ENCODE measurements at places on chromosomes 11 and 22. TPM values are rescaled to one million over a fixed set of nuclear protein-coding genes. Genes with fewer than 3 reads are reported as not detected.

Gene RIC3
- total RNA-seq, result 7.8 TPM

Gene CDON
- total RNA-seq, result 50.3 TPM

Gene OR5M11
- not detected for total RNA-seq

Gene HBB
- 2,087 TPM for total RNA-seq

Gene FIBIN
- total RNA-seq, result 80.9 TPM

Gene PSMA1
- 117 TPM for total RNA-seq

GRCh38 chr22:29307596-29308147 lies 1.2 kb downstream of the GAS2L1 start:
- H3K4me1 ChIP-seq, result no peaks in the 10 kb centered on the region
- H3K36me3 ChIP-seq, result no peaks in the 10 kb centered on the region
- H3K27me3 ChIP-seq, result no peaks in the 10 kb centered on the region
- peak overlapping the region; percentile 62 for H3K27ac ChIP-seq
- no peak for DNase-seq

GRCh38 chr11:133531971-133532651 lies at the start of gene OPCML:
OPCML (minus strand) TSS chr11:133532501.
- no peaks in the 10 kb centered on the region for H3K27me3 ChIP-seq
- no peaks in the 10 kb centered on the region for H3K36me3 ChIP-seq
- no peak for DNase-seq
- no peaks in the 10 kb centered on the region for H3K4me1 ChIP-seq

DNA sequence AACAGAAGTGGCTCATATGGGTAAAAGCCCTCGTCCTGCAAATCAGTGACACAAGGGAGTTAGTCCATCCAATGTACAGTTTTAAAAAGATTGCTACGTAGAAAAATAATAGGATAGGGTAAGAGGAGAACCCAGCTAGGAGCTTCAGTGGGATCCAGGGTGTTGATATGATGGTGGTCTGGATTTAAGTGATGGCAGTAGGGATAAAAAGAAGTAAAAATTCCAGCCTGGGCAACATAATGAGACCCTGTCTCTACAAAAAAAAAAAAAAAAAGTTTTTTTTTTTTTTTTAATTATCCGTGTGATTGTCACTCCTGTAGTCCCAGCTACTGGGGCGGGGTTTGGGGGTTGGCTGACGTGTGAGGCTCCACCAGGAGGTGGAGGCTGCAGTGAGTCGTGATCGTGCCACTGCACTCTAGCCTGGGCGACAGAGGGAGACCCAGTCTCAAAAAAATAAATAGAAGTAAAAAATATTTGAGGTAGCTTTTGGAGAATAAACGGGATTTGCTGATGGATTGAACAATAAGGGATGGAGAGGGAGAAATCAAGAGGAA lies 7.0 kb upstream of the L3MBTL2 start:
- peak overlapping the region; percentile 58 for H3K4me3 ChIP-seq
- H3K27ac ChIP-seq, result no peak overlapping the region
- no peaks in the 10 kb centered on the region for H3K4me1 ChIP-seq

DNA sequence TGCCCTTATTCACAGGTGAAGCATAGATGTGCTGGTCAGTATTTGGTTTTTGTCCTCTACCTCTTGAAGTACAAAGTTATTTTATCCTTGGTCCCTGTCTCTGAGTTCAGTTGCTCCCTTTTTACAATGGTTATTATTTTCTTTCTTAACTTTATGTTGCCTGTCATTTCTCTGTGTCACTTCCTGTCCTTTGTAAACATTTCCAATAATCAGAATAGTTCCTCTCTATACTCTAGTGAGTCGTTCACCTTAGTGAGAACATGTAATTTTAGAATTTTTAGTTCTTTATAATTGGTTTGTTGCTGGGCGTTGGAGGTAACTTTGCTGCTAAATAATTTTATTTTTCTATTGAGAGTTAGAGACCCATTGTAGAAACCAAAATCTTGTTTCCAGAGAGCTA lies 16.0 kb downstream of the CSTPP1 start:
- H3K4me1 ChIP-seq, result no peaks in the 10 kb centered on the region
- no peaks in the 10 kb centered on the region for H3K36me3 ChIP-seq
- no peaks in the 10 kb centered on the region for H3K27me3 ChIP-seq

- H3K4me1 ChIP-seq, result no peaks in the 10 kb centered on the region
- no peak overlapping the region for H3K4me3 ChIP-seq
- no peak for DNase-seq
- H3K36me3 ChIP-seq, result no peaks in the 10 kb centered on the region
- H3K27ac ChIP-seq, result no peak overlapping the region
Observed at GRCh38 chr11:73507086-73507485, 90.8 kb downstream of the FAM168A start.

GRCh38 chr11:16148301-16148931 lies 207.9 kb downstream of the SOX6 start:
- no peaks in the 10 kb centered on the region for H3K4me1 ChIP-seq
- DNase-seq, result no peak
- no peaks in the 10 kb centered on the region for H3K27me3 ChIP-seq
- no peak overlapping the region for H3K27ac ChIP-seq

DNA sequence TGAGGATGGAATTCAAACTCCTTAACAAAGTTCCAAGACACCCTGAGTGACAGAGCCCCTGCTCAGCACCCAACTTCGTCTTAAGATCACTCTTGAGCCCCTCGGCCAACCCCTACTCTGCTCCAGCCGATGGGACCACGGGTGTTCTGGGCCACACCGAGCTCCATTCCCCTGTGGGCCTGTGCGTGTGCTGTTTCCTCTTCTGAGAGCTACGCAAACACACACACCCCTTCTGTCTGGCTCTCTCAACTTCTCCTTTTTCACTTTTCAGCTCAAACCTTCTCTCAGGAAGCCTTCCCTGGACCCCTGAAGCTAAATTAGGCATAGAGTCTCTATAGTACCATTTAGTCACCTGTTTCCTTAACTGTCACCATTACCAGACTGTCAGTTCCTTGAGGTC lies 37.5 kb upstream of the NNMT start:
- H3K4me3 ChIP-seq, result no peak overlapping the region
- no peak for DNase-seq
- no peaks in the 10 kb centered on the region for H3K36me3 ChIP-seq
- no peaks in the 10 kb centered on the region for H3K4me1 ChIP-seq

DNA sequence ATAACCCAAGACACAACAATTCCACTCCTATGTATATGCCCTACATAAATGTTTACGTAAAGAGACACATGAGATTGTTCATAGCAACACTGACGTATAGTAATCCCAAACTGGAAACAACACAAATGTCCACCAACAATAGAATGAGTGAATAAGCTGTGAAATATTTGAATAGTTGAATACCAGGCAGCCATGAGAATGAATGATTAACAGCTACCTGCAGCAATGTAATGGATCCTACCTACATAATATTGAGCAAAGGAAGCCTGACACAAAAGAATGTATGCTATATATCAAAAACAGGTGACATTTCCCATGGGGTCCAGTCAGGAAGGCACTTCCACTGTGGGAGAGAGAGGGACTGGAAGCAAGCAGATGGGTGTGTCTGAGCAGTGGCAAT lies 92.8 kb upstream of the LINC01488 start:
- no peak for DNase-seq
- no peak overlapping the region for H3K27ac ChIP-seq
- no peak overlapping the region for H3K4me3 ChIP-seq
- no peaks in the 10 kb centered on the region for H3K4me1 ChIP-seq
- no peaks in the 10 kb centered on the region for H3K36me3 ChIP-seq
- H3K27me3 ChIP-seq, result no peaks in the 10 kb centered on the region

GRCh38 chr22:43154887-43155536 lies 3.7 kb downstream of the TSPO start:
- no peaks in the 10 kb centered on the region for H3K4me1 ChIP-seq
- peak; percentile 88 for DNase-seq
- H3K27me3 ChIP-seq, result no peaks in the 10 kb centered on the region
- H3K27ac ChIP-seq, result no peak overlapping the region
- no peak overlapping the region for H3K4me3 ChIP-seq

DNA sequence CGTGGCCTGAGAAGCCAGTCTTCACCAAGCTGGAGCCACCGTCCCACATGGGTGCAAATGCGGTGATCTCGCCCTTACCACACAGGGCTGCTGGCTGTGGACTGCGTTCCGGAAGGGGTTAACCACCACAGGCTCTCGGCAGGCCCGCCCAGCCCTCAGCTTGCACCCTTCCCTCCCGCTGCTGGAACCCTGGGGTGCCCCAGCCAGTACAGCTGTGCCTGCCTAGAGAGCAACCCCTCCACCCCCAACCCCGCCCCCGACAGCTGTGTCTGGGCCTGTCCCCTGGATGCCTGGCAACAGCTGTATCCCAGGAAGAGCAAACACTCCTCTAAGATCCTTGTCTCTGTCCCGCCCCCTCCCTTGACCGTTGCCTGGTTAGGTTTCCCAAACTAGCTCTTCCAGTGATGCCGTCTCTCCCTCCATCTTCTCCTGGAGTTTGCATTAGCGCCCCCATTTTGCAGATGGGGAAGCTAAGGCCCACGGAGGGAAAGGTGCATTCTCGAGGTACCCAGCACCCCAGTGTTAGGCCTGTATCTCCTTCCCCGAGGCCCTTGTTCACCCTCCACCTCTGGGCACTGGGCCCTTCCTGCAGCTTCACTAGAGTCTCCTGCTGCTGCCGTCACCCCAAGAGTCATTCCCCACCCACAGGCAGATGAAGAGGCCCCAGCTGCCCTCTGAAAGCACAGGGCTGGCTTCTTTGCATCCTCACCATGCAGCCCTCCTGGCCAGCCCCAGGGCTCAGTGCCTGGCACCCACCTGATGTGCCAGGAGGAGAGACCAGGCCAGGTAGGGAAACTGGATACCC lies 12.6 kb upstream of the COX8A start:
- H3K4me1 ChIP-seq, result no peaks in the 10 kb centered on the region
- no peak for DNase-seq
- no peaks in the 10 kb centered on the region for H3K27me3 ChIP-seq
- H3K4me3 ChIP-seq, result no peak overlapping the region

DNA sequence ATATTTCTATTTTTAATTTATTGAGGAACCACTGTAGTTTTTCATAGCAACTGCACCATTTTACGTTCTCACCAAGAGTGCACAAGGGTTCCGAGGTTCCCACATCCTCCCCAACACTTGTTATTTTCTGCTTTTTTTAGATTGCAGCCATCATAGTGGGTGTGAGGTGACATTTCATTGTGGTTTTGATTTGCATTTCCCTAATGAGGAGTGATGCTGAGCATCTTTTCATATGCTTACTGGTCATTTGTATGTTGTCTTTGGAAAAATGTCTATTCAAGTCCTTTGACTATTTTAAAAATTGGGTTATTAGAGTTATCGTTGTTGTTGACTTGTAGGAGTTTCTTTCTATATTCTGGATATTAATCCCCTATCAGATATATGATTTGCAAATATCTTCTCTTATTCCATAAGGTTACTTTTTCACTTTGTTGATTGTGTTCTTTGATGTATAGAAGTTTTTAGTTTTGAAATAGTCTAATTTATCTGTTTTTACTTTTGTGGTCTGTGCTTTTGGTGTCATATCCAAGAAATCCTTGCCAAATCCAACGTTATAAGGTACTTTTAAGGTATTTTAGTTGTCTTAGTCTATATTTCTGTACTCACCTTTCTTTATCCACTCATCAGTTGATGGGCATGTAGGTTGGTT lies 9.0 kb downstream of the NEAT1 start:
- H3K27me3 ChIP-seq, result no peaks in the 10 kb centered on the region
- no peaks in the 10 kb centered on the region for H3K4me1 ChIP-seq
- no peak overlapping the region for H3K4me3 ChIP-seq
- H3K36me3 ChIP-seq, result peaks cover 10% of the 10 kb centered on the region

- peaks cover 17% of the 10 kb centered on the region for H3K4me1 ChIP-seq
- no peak overlapping the region for H3K27ac ChIP-seq
- H3K27me3 ChIP-seq, result no peaks in the 10 kb centered on the region
- no peaks in the 10 kb centered on the region for H3K36me3 ChIP-seq
- peak; percentile 12 for DNase-seq
Observed at GRCh38 chr22:30313527-30314363, 13.0 kb downstream of the TBC1D10A start.

DNA sequence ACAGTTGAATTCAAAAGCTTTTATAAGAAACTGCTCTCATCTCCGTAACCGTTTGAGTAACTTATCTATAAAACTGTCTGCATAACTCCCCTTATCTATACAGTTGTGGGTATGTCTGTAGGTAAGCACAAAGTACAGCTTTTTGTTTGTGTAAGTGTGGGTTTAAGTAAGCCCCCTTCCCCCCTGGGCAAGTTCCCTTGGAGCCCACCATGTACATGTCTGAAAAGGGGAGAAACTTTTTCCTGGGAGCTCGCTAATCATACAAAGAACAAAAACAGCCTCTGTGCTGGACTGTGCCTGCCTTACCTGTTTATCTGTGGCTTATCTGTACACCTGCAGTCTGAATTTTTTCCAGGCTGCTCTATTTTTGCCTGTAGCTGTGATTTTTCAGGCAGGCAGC lies 36.3 kb upstream of the TMEM45B start:
- H3K36me3 ChIP-seq, result no peaks in the 10 kb centered on the region
- no peak for DNase-seq
- H3K27ac ChIP-seq, result no peak overlapping the region
- no peaks in the 10 kb centered on the region for H3K27me3 ChIP-seq
- H3K4me3 ChIP-seq, result no peak overlapping the region

- no peak overlapping the region for H3K4me3 ChIP-seq
- H3K36me3 ChIP-seq, result no peaks in the 10 kb centered on the region
- no peaks in the 10 kb centered on the region for H3K27me3 ChIP-seq
- H3K27ac ChIP-seq, result no peak overlapping the region
- H3K4me1 ChIP-seq, result no peaks in the 10 kb centered on the region
Observed at GRCh38 chr22:35454416-35455054, 54.6 kb downstream of the MCM5 start.

GRCh38 chr11:69891421-69892236 lies 72.4 kb upstream of the FGF3 start:
- peak; percentile 69 for DNase-seq
- no peak overlapping the region for H3K27ac ChIP-seq
- H3K36me3 ChIP-seq, result no peaks in the 10 kb centered on the region
- H3K27me3 ChIP-seq, result no peaks in the 10 kb centered on the region
- no peaks in the 10 kb centered on the region for H3K4me1 ChIP-seq

DNA sequence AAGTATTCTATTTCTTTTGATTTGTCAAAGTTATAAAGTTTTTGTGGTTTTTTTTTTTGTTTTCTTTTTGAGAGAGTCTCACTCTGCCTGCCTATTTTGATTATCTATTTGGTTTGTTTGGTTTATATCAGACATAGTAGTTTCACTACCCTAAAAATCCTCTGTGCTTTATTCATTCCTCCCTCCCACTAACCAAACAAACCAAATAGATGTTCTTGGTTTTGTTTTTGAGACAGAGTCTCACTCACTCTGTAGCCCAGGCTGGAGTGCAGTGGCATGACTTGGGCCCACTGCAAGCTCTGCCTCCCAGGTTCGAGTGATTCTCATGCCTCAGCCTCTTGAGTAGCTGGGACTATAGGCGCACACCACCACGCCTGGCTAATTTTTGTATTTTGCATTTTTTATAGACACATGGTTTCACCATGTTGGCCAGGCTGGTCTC lies 67.9 kb downstream of the ENTHD1 start:
- H3K27ac ChIP-seq, result no peak overlapping the region
- no peaks in the 10 kb centered on the region for H3K4me1 ChIP-seq
- H3K36me3 ChIP-seq, result no peaks in the 10 kb centered on the region
- DNase-seq, result no peak

- no peaks in the 10 kb centered on the region for H3K27me3 ChIP-seq
- peaks cover 8% of the 10 kb centered on the region for H3K4me1 ChIP-seq
- DNase-seq, result no peak
Observed at GRCh38 chr22:17949642-17950473, 74.5 kb downstream of the MICAL3 start.

- H3K27ac ChIP-seq, result no peak overlapping the region
- no peaks in the 10 kb centered on the region for H3K4me1 ChIP-seq
- H3K36me3 ChIP-seq, result no peaks in the 10 kb centered on the region
- no peak for DNase-seq
- H3K4me3 ChIP-seq, result no peak overlapping the region
Observed at GRCh38 chr11:96122601-96123074, 198.7 kb upstream of the MTMR2 start.

GRCh38 chr11:126403022-126403581 lies 47.6 kb downstream of the ST3GAL4 start:
- no peaks in the 10 kb centered on the region for H3K4me1 ChIP-seq
- H3K27me3 ChIP-seq, result no peaks in the 10 kb centered on the region
- no peaks in the 10 kb centered on the region for H3K36me3 ChIP-seq
- no peak overlapping the region for H3K27ac ChIP-seq
- no peak overlapping the region for H3K4me3 ChIP-seq

Measured in aorta (tissue), 5 donors.